ENCODE measurements at places on chromosomes 13 and 19.

DNA sequence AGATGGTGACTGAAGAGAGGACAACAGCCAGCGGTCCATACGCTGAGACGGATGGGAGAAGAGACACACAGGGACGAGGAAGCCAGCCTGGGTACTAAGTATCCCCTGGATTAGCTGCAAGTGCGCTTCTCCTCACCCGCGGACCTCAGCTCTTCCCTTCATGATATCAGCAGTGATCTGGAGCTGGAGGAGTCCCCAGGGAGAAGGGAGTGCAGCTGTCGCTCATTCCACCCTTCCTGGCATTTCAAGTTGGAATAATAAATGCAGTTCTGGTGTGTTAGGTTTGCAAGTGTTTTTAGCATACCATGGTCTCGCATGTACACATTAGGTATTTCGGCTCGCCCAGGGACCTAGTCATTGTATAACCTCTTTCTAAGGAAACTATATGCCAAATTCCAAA is 88.5 kb upstream of the C1QTNF9B start:
- DNase-seq: no peak

GRCh38 chr19:44712864-44713515 is 14.0 kb downstream of the CEACAM16 start:
- DNase-seq: no peak

DNA sequence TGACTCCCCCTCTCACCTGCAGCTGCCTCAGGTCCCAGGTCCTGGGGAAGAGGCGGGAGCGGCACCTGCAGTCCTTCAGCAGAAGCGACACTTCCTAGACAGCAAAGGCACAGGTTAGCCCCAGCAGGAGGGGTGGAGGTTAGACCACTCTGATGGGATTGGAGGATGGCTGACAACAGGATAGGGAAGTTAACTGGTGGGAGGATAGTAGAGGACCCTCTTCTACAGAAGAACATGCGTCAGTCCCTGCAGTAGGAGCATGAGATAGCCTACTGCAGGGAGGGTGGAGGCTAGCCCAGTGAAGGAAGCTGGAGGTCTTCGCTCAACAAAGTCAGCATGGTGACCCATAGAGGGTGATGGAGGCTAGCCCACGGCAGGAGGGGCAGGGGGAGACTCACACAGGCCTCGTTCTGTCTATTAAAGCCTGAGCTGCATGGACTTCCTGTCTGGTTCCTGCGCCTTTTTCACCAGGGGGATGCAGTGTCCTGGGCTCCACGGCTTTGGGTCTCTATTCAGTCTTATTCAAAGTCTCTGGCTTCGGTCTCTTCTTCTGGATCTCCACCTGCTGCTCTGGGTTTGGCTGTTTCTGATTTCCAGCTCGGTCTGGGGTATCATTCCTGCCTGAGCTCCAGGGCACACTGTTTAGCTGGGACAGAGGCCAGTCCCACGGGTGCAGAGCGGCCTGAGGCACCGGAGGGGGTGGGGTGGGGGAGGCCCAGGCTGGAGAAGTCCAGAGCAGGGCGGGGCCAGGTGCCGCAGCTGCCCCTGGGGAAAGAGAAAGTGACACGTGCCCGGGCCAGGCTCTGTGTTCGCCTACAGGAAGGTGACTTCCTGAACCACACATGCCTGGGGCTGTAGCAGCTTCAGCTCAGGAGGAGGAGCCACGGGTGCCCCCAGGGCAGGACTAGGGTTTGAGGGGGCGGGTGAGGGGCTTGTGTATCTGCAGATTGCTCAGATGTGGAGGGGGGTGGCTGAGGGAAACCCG is 7.3 kb downstream of the IFNL3 start:
- no peak for DNase-seq

DNA sequence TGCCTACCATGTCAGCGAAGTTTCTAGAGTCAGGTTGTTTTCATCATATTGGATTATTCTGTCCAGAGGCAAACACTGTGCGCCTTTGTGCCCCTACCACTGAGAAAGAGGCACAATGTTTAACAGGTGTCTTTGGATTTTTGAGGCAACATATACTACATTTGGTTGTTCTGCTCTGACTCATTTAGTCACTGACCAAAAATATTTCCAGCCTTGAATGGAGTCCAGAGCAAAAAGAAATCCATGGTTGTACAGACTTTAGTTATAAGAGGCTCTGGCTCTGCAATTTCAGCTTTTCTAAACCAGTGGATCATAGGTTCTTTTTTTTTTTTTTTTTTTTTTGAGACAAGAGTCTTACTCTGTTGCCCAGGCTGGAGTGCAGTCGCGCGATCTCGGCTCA is 35.7 kb downstream of the LACC1 start:
- DNase-seq: no peak

DNA sequence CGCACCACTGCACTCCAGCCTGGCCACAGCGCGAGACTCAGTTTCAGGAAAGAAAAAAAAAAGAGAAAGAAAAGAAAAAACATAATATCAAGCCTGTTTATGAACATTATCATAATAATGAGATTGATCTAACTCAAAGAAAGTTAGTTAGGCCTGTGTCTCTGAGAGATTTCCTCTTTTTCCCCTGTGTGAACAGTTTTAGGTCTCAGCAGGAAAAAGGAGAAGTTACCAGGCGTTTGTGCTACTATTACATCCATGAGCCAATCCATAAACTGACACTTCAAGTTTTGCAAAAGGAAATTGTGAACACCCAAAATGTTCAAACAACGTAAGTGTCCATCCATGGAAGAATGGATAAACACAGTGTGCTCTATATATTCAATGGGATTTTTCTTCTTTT is 3.8 kb downstream of the TARM1 start:
- no peak for DNase-seq

- no peak for DNase-seq
Observed at GRCh38 chr13:27334774-27335435, 64.3 kb downstream of the RASL11A start.

DNA sequence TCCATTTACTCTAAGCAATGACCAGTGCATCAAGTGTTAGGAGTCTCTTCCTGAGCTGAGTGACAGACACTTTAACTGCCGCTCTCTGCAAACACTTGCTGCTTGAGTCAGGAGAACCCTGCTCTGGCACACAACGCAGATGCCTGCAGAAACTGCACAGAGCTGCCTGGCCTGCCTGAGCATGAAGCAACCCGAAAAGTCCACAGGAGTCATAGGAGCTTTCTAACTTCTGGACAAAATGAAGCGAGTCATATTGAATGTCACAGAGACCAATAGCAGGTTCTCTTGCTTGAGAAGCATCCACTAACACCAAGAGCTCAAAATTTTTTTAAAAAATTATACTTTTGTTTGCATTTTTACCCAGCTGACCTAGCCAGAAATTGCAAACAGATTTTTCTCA is 232.4 kb downstream of the LHFPL6 start:
- no peak for DNase-seq

DNA sequence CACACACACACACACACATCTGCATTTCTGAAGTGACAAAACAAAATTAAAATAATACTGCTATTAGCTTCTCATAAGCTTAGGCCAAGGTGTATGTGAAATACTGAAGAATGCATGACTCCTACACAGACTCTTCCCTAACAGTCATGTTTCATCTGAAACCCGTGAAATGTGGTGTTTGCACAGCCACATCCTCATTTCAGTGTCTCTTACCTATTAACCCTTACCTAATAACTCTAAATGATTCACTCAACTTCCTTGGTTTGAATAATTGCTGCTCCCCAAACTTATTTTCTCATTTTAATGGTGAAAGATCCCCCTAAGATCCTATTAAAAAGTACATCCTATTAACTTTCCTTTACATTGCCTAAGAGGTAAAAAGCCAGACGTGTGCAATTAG is 117.6 kb downstream of the MIPEP start:
- DNase-seq: no peak

GRCh38 chr19:11267316-11268085 is 5.2 kb upstream of the DOCK6 start:
- no peak for DNase-seq

DNA sequence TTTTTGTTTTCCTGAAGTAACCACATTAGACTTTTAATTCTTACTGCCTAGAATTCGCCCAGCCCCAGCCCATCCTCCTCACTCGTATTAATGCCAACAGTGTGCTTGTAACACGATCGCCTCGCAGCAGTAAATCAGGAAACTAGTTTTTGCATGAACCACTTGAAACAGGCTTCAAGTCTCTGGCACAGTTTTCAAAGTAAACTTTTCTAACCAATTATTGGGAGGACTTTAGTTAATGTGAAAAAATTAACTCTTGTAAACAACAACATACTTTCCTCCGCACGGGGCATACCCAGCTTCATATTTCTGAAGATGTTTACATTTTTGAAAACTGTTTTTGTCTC is 39.2 kb downstream of the TNFRSF19 start:
- no peak for DNase-seq

- DNase-seq: no peak
Observed at GRCh38 chr13:96783511-96783910, 210.8 kb downstream of the OXGR1 start.

GRCh38 chr19:29560313-29561075 is 34.7 kb downstream of the VSTM2B start:
- DNase-seq: no peak

- no peak for DNase-seq
Observed at GRCh38 chr19:6668691-6669090, 1.3 kb downstream of the TNFSF14 start.

GRCh38 chr19:29876414-29876813 is 64.6 kb downstream of the CCNE1 start:
- no peak for DNase-seq

GRCh38 chr13:34308725-34309124 is 490.8 kb downstream of the RFC3 start:
- no peak for DNase-seq

- DNase-seq: no peak
Observed at GRCh38 chr13:49240017-49240416, 7.7 kb upstream of the CDADC1 start.

GRCh38 chr13:50844084-50844875 is 788 bp upstream of the DLEU7 start:
- no peak for DNase-seq

GRCh38 chr19:39444598-39445195 is 685 bp upstream of the SUPT5H start:
- no peak for DNase-seq

- no peak for DNase-seq
Observed at GRCh38 chr13:20782116-20782708, 8.5 kb upstream of the EEF1AKMT1 start.

GRCh38 chr13:24619282-24619681 is 60.9 kb upstream of the ATP12A start:
- DNase-seq: no peak

DNA sequence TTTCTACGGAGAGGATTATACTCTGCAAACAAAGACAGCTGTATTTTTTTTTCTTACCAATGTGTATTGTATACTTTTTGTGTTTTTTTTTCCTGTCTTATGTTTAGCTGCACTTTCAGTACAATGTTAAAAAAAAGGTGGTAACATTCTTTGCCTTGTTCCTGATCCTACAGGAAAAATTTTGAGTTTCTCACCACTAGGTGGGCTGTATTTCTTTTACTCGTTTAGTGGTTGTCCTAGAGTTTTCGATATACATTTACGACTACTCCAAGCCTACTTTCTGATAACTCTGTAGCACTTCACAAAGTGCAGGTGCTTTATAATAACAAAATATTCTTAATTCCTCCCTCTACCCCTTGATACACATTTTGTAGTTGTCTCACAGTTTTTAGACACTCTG is 652.2 kb downstream of the UQCRFS1 start:
- no peak for DNase-seq

DNA sequence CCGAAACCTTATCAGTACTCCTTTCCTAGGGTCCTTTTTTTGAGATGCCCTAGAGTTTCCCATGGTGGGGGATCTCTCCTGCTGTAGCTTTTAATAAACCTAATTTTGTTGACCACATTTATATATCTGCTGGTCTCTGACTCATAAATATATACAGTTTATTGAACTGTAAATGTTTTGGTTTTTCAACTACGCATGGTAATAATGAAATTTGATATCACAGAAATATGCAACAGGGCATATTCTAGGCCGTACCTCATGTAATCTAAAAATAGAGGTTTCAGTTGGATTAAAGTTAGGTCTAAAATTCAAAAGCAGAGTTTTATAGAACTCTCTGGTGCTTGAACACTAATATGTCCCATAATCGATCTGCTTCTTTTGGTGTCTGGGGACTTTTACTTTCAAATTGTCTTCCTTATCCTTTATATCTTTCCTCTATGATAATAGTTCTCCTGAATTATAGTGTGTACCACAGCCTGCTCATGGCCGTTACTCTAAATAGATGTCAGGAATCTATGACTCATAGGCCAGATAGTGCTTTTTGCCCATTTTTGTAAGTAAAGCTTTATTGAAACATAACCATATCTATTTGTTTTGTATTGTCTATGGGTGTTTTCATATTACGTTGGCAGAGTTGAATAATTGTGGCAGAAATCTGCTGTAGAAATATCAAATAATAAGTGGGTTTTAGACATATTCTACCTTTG is 324.8 kb upstream of the PCDH9 start:
- DNase-seq: no peak

GRCh38 chr13:50319635-50320255 is 304.5 kb downstream of the KCNRG start:
- DNase-seq: no peak
